ENCODE measurements at places on chromosomes 12 and 14.
A peak's percentile ranks its signal among the peaks of the same experiment; 100 is the strongest.

GRCh38 chr14:35696575-35696974 is 112.5 kb downstream of the RALGAPA1 start:
- DNase-seq, result no peak

DNA sequence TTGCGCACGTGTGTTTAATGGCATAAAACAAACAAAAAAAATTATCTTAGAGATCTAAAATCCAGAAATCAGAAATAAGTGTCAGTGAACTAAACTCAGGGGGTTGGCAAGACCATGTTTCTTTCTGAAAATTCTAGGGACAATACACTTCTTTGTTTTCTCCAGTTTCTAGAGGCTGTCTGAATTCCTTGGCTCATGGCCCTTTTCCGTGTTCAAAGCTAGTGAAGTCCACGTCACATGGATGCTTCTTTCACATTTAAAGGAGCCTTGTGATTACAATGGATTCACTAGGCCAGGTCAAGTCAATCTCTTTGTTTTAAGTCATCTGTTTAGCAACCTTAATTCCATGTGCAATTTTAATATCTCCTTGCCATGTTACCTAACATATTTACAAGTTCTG is 22.4 kb downstream of the SLCO1B3 start:
- no peak for DNase-seq

DNA sequence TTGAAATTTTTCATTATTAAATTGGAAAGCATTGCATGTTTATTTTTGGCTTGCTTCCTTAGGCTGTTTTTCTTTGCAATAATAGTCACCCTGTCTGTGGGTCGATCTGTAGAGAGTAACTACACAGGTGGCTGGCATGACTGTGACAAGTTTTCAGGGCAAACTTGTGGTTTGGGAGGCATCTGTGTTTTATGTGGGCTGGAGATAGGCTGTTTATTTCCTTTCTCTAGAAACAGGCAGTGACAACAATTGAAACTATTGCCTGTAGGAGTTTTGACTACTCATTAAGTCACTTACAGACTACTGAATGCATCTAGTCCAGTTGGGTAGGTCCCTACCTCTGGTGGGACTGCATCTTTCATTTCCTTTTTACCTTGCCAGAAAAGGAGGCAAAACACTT is 155.6 kb downstream of the DYRK2 start:
- no peak for DNase-seq

- peak; percentile 81 for DNase-seq
These were observed 7.0 kb upstream of the UBC start for GRCh38 chr12:124921200-124922031.

GRCh38 chr14:105760691-105761344 is 234.4 kb downstream of the TMEM121 start:
- DNase-seq, result no peak

- DNase-seq, result no peak
These were observed 237.6 kb downstream of the SLC16A7 start for GRCh38 chr12:59833408-59833807.

DNA sequence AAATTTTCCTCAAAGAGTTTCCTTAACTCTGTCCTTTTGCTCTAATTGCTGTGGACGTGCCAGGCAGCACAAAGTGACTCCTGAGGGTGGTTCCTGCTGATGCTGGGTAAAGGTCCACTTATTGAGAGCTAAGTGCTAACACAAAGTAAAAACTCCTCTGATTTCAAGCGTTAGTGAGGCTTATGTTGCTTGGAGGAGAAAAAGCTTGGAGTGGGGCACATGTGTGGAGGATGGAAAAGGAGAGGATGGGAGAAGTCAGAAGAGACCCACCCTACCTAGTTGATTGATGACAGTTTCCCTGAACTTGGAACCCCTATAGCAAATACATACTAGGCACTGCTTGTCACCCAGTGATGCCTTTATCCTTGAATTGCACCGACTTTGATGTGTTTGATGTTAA is 10.1 kb upstream of the SLC11A2 start:
- DNase-seq, result no peak

DNA sequence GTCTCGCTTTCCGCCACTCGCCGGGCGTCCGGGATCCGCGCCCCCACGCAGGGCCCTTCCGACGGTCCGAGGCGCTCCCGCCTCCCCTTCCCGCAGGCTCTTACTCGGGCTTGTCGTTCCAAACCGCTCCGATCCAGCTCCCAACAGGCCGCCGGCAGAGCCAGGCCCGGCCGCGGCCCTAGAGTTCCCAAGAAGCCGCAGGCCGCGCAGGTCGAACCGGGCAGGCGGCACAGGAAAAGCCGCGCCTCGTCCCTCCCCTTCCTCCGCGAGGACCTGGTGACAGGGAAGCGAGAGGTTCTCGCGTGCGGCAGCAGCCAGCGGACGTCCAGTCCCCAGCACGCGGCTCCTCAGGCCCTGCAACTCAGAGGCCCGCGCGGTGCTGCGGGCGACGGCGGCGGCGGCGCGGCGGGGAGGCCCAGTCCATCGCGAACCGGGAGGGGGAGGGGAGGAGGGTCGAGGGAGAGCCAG is 272 bp downstream of the HECTD1 start:
- peak; percentile 83 for DNase-seq

DNA sequence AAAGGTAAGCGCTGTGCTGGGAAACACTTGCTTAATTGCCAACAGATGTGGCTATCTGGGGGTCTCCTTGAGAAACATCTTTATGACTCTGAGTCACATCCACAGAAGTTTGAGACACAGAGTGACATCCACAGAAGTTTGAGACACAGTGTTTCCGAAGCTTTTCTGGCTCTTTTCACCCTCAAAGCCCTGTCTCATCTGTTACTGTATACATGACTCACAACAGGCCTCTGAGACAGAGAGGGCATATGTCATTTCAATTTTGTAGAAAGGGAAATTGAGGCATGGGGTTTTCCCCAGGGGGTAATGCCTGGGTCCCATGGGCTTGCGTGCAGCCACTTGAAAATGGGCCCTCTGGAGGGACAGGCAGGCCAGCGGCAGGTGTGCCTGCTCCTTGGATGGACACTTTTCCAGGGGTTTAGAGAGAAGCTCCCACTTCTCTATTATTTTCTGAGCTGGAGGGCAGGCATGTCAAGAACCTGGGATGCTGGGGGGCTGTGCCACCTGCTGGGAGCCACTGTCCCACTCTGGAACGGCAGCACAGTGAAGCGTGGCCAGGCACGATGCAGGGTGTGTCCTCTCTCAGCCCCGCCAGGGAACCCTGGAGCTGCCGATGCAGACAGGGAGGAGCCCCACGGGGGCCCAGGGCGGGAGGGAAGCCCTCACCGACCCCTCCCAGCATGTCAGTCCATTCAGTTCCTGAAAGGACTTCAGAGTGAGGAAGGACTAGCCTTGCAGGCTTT is 111.3 kb upstream of the FKBP4 start:
- no peak for DNase-seq

DNA sequence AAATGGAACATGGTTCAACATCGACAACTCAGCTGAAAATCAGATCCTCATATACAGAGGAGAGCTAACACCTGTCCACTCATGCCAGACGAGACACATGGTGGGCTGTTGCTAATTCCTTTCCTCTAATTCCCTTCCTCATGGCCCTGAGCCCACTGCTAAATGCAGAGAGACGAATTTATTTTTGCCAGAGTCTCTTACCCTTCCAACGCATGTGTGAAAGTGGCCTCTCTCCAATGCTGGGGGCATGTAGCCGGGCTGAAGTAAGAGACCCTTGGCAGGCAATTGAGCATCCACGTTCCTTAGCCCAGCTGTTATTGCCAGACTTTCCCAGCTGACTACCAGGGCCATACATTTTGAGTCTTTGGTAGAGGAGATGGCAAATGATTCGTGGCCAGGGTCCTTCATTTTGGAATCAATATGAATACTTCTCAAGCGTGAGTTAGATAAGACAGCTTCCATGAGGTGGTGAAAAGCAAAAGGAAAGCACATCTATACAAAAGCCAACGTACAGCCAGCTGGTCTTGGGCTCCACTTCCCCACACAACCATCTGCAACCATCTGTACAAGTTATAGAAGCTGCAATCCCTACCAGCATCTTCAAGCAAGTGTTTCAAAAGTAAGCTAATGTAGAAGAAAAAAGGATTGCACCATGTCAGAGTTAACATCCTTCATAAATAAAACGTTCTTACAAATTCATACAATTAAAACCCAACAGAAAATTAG is 28.6 kb downstream of the CORO1C start:
- DNase-seq, result no peak

- DNase-seq, result peak; percentile 20
These were observed 3.8 kb upstream of the NUMB start for GRCh38 chr14:73462048-73462715.

DNA sequence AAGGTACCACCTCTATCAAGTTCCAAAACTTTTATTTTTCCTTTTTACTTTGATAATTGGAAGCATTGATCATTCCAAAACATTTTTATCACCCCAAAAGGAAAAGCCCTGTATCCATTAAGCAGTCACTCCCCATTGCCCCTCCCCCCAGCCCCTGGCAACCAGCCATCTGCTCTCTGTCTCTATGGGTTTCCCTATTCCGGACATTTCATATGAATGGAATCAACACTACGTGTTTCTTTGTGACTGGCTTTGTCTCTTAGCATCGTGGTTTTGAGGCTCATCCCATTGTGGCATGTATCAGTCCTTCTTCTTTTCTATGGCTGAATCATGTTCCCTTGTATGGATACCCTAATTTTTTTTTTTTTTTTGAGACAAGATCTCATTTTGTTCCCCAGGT is 18.0 kb upstream of the PHETA1 start:
- no peak for DNase-seq

DNA sequence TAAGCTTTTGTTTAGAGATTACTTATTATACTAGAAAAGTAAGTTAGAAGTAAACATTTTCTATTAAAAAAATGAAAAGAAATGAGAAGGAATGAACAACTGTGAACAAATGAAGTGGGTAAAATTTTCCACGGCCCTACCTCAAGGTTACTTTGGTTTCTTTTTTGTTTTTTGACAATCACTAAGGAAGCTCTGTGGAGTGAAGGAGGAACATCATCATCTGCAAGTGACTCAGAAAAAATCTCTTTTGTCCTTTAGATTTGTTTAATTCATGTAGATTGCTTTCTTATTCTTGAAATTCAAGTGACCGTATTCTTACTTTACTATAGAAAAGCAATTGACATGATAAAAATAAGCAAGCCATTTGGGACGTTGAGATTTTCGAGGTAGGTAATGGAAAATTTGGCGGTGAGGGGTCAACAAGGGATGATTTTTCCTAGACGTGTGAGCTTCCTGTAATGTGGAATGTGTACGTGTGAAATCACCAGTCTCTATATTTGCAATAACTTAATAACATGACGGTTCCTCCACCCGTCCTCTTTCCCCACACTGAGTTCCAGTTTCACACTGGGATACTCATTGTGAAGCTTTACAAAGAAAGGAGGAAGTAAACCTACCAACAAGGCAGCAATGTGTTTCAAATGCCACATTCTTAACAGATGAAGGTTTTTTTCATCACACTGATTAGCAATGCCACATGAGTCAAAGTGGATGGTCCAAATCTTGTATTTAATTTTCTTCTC is 62.3 kb upstream of the EGLN3 start:
- DNase-seq, result peak; percentile 41

DNA sequence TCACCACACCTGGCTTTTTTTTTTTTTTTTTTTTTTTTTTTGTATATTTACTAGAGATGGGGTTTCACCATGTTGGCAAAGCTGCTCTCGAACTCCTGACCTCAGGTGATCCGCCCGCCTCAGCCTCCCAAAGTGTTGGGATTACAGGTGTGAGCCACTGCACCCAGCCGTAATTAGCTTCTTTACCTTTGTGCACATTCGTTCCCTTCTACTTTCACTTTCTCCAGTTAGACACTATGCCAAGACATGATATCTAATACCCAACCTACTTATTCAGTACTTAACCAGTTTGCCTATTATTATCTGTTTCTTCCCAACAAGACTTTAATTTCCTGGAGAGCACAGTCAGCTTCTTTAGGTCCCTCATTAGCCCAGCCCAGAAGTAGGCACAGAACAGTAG is 5.3 kb downstream of the STYK1 start:
- no peak for DNase-seq

- peak; percentile 65 for DNase-seq
These were observed 14.1 kb downstream of the SELPLG start for GRCh38 chr12:108619369-108620160.

DNA sequence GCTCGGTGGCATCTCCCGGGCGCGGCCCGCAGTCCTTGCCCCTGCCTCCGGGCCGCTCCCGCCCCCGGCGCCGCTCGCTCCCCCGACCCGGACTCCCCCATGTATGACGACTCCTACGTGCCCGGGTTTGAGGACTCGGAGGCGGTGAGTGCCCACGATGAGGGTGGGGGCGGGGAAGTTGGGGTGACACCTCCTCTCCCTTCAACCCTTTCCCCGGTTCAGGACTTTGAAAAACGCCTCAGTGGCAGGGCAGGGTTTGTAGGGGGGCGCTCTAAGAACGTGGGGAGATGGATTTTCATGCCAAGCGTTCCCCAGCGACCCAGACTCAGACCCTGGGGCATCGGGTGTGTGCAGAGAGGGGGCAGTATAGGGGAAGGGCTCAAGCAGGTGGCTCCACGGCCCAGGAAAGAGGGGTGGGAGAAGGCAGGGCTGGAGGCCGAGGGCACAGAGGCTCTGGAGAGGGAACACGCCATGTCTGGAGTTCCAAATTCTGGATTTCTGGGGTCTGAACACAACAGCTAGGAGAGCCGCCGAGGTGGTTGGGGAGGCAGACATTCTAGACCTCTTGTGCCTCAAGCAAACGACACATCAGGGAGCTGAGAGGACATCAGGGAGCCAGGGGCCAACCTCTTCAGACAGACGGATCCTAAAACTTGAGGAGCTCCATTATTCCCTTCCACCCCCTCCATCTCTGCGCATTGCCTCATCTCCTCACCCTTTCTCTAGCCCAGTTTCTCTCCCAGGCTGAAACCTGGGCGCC is 715 bp downstream of the CACNB3 start:
- no peak for DNase-seq

GRCh38 chr14:29521526-29522137 is 406.0 kb downstream of the PRKD1 start:
- peak; percentile 37 for DNase-seq

- peak; percentile 84 for DNase-seq
These were observed 643 bp downstream of the ZFC3H1 start for GRCh38 chr12:71662849-71663560.

DNA sequence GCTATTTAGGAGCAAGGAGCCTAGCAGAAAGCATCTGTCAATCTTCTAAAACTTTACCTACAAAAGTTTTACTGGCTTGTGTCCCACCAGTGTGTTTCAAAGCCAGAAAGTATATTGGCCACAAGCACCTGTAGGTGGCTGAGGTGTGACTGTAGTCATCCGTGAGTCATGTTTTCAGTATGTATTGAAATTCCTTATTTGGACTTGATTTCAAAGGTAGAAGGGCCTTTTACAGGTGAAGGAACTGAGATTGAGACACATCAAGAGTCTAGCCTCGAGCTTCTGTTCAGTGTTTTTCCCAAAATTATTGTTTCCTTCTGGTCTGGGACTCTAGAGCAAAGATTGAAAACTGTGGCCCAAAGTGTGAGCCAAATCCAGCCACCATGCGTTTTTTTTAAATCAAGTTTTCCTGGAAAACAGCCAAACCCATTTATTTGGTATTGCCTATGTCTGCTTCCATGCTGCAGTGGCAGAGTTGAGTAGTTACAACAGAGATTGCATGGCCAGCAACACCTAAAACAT is 195.3 kb upstream of the BCL2L14 start:
- peak; percentile 79 for DNase-seq

- DNase-seq, result no peak
These were observed 232.7 kb downstream of the CACNA1C start for GRCh38 chr12:2285462-2285861.

All from epithelial cell of esophagus (primary cell).